ENCODE measurements at places on chromosomes 5 and 9.

DNA sequence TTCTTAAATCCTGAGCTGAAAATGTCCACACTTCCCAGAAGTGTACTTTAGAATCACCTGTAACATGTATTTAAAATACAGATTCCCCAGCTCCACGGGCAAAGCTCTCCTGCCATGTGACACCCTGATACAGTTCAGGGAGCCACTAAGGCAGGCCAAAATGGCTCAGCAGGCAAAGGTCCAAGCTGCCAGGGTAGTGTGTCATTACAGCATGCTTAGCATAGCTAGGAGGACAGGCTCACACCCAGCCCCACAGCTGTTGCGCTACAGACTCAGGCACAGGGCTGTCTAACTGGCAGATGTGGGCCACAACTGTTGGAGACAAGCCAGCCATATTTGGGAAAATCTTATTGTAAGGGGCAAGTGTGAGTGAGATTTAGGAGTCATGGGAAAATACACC is 73.0 kb downstream of the C9orf85 start:
- peak; percentile 66 for DNase-seq

- DNase-seq: no peak
These were observed 68.3 kb upstream of the FCN2 start for GRCh38 chr9:134812343-134812673.

GRCh38 chr9:105835721-105836120 is 141.4 kb downstream of the TMEM38B start:
- DNase-seq: no peak

DNA sequence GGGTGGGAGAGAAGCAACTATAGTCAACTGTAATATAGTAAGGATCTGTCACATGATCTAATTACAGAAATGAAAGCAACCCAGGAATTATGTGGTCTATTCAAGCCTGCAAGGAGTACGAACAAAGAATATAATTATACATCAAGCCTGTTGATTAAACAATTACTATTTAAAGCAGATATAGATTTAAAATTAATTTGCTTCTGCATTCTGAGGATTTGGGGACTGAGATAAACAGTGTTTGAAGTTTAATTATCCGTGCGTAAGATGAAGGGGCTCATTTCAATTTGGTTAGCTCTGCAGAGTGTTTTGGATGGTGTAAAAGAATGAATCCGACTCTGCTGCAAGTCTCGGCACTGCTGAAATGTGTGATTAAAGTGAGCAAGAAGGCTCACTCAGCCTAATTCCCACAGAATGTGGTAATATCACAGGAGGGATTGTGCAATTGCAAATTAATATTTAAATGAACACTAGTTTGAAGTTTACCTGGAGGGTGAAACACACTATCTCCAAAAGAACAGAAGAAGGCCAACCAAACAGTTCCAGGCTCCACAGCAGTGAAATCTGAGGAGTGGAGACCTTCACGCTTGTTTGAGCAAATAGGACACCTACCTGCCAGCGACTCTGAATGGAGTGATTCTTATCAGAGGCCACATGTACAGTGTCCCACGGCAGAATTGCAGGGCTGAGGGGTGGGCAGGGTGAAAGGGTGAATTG is 420.6 kb upstream of the SLC30A5 start:
- no peak for DNase-seq

- no peak for DNase-seq
These were observed 171.0 kb upstream of the IER5L start for GRCh38 chr9:129348890-129349664.

DNA sequence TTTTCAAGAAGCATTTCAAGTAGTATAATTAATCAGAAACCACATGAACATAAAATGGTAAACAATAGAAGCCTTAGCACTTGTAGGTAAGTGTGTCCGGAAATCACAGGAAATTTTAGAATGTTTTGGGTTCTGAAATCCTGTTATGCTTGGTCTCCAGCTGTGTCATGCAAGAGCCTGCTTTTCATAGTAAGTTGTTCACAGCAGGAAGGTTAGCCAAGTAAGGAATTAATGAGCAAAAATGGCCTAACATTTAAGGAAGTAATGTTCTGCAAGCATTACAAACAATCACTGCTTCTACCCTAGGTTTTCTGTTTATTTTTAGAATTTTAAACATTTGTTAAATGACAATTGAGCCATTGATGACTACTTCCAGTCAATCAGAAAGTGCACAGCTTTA is 669.5 kb downstream of the SLCO4C1 start:
- DNase-seq: no peak

DNA sequence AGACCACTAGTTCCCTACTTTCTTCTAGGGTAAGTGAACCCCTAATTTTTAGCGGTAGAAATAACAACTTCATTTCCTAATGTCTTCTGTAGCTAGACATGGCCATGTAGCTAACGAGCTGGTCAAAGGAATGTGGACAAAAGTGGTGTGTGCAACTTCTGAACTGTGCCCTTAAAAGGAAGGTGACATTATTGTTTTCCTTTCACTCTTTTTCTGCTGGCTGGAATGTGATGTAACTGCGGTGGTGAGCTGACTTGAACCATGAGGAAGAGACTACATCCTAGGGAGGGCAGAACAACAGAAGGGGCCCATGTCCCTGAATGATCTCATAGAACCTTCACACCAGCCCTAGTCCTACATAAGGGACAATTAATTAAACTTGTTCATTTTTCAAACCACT is 1.3 kb upstream of the SNX2 start:
- DNase-seq: no peak

DNA sequence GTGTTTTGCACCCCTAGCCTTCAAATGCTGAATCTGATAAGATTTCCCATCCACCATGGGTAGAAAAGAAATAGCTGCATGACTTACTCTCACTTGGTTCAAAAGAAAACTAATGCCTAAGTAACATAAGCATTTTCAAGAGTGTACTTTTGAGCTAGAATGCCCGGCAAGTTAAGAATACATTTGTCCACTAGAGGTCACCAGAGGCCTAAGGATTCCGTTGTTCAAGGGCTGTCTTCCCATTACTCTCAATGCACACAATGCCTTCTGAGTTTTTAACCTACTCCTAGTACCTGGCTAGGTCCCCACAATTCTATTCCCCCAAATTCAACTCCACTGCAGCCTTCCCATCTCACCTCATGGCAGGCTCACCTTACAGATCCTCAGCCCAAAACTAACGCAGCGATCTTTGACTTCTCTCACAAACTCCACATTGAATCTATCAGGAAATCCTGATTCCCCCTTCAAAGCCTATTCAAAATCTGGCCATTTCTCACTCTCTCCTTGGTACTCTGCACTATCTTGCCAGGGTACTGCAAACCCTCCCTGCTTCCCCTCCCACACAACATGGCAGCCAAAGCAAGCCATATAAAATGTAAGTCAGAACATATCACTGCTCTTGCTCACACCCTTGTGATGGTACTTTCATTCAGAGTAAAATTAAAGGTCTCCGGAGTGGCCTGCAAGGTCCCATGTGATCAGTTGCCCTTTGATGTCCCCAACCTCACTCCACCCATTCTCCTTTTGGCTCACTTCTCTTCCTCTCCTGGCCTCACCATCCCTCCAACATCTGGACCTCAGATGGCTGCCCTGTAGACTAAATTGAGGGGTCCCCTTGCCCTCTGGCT is 13.4 kb downstream of the OXCT1 start:
- DNase-seq: no peak

DNA sequence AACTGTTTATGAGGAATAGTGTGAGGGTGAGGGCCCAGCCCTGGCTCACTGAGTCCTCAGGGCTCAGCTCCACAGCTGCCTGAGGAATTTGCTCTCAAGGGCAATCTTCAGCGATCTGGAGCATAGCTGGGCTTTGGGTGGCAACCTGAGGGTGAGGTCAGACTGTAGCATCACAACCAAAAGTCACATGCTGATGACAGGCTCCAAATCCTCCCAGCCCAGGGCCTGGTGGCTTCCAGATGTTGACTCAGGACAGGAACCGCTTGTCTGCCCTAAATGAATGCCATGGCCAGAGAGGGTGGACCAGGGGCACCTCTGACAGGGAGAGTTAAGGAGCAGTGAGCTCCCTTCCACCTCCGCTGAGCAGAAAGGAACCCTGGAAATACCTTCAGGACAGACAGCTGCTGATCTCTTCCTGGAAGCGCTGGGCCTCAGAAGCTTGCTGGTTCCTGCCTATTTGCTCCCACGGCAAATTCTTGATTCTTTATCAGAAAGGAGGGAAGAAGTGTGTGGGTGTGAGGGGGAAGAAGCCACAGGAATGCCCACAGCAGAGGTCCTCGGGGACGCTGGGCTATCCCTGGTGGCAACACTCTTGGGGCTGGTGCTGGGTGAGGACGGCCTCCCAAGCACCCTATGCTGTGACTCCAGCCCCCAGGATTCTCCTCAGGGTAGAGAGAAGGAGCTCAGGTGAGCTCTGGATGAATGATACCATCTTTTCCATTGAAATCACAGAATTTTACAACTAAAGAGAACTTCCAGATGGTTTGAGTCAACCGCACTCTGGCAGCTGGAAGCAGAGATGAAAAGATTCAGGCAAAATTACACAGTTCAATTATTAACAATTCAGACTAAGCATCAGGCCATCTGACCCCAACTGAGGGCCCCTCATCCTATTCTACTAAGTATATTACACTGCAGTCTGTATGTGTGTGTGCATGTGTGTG is 13.8 kb upstream of the CTSL start:
- DNase-seq: peak; percentile 87

DNA sequence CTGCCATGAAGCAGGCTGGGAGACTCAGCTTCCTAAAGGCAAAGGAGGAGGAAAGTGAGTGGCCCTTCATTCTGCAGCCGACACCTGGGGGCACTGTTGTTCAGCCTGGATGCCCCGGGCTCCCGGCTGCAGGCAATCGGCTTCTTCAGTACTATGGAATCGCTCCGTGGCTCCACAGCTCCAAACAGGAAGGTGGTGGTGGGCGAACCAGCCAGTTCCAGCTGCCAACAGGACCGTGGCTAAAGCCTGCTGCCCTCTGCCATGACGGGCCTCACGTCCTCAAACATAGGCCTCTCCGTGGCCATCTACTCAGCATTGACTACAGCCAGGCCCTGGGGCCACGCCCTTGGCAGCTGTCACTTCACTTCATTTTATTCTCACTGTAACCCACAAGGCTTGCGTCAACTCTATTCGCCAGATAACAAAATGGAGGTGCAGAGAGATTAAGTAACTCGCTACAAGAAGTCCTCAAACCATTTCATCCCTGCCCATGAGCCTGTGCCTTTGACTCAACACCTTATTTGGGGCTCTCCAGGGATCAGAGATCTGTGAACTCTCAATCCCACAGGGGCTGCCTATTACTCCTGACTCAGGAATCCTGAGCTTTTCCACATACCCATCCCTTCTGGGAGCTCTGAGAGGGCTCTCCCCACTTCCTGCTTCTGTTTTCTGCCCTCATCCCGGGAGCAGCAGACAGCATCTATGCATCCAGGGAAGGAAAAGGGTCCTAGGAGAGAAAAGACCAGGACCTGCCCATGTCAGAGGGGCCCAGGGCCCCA is 38.0 kb downstream of the PAX5 start:
- DNase-seq: no peak

DNA sequence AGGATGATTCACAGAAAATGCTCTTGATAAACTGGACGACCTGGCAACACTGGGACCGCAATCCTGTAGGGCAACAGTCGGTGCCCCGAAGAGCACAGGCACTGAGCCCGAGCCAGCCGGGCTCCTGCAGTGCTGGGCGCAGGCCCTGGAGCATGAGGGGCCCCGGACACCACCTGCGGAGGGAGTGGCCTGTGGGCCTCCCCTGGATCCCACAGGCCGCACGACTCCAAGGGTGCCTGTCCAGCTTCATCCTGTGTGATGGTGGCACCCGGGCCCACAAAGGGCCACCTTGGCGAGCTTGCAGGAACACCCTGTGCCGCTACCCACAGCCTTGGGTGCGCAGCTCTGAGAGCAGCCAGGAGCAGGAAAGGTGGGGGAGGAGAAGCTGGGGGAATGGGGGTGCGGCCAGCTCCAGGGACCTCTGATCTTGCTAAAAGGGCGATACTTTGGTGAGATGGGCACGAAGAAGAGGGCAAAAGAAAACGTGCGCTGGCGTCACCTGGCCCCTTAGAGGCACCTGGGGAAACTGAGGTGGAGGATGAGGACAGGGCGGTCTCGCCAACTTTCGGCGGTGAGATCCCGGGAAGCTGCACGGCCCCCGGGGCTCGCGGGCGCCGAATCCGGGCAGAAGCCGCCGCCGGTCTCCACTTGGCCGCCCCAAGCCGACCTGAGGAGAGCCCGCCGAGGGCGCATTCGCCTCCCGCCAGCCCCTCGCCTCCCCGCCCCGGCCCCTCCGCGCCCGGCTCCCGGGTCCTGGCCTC is 722 bp downstream of the TBC1D9B start:
- no peak for DNase-seq

DNA sequence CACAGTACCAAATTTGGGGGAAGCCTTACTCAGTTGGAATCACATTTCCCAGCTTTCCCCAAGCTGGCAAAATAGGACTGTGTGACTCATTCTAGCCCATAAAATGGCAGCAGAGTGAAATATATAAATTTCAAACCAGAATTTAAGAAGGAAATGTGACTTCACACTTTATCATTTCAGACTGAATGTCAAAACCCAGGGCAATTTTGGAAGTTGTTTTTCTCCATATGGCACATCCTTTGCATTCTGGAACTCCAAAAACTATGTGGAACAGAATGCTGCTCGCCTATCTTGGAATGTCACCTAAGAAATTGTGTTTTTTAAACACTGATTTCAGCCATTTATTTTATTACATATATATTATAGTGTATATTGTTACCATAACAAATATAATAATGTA is 424.7 kb upstream of the ST8SIA4 start:
- no peak for DNase-seq

- DNase-seq: no peak
These were observed 6.9 kb upstream of the TRAF1 start for GRCh38 chr9:120933310-120934055.

DNA sequence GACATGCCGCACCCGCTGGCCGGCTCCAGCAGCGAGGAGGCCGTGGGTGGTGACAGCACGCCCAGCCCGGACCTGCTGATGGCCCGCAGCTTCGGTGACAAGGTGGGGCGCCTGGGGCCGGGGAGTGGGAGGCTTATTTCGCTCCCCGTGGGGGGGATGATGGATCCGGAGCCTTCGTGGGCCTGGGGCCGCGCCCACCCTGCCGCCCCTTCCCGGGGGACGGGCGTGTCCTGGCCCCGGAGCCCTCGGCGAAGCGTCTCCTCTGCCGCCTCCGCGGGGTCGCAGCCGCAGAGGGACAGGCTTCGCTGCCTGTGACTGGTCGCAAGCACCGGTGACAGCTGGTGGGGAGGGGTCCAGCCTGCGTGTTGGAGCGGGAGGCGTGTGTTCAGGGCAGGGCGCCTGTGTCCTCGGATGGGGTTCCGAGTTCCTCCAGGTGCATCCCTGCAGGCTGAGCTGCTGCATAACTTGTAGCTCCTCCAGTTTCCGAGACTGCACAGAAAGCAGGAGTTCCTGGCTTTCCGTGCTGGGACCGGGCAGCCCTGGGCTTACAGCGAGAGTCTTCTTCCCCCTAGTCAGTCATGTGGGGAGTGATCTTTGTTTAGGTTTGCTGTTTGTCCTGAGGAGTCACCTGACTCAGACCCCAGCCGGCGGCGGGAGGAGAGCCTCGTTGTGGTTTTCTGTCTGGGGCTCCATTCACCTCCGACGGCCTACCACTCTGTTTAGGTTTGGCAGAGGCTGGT is 666 bp downstream of the SNX30 start:
- DNase-seq: no peak

DNA sequence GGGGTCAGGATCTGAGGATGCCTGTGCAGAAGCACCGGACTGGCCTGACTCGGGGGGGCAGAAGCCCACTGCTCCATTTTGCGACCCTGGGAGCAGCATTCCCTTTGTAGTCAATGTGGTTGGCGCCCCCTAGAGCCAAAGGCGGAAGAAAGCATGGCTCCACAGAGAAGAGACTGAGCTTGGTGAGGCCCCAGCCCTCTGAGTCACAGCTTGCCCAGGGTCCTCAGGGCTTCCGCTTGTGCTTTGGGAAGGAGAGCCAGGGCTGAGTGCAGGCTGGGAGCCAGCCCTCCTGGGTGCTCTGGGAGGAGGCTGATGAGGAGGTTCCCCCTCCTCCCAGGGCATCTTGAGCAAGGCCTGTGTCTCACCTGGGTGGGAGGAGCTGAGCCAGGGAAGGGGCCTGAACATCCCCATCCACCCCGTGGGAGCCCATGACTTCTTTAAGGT is 5.5 kb upstream of the AQP3 start:
- no peak for DNase-seq

Measured in GM04503 (cell line).